Activated naive CD8-positive, alpha-beta T cell treated with anti-CD3 and anti-CD28 coated beads, Interleukin-2, amount 10 ng/mL, durations not matched to agents 7 days and 5 days (primary cell): ENCODE measurements at places on chromosomes 11 and 22. TPM values are rescaled to one million over a fixed set of nuclear protein-coding genes. Genes with fewer than 3 reads are reported as not detected.

The FXYD2 gene
- 28.0 TPM for total RNA-seq

The CTSF gene
- 14.2 TPM for total RNA-seq

The CCDC157 gene
- 4.7 TPM for total RNA-seq

The USP2 gene
- 0.62 TPM for total RNA-seq

The ANGPTL5 gene
- total RNA-seq = not detected

The CSRP3 gene
- not detected for total RNA-seq

The APOL3 gene
- 159 TPM for total RNA-seq

The KRTAP5-8 gene
- not detected for total RNA-seq

The HORMAD2 gene
- not detected for total RNA-seq

The TLCD5 gene
- 0.86 TPM for total RNA-seq

The CRYBB2 gene
- total RNA-seq = not detected

The ANKRD49 gene
- 37.0 TPM for total RNA-seq

The ZDHHC13 gene
- total RNA-seq = 21.3 TPM

The OR52N4 gene
- 1.7 TPM for total RNA-seq

The CDKN1C gene
- 2.9 TPM for total RNA-seq

The OLFML1 gene
- not detected for total RNA-seq

The ZP1 gene
- total RNA-seq = 0.44 TPM

The MTFP1 gene
- 64.8 TPM for total RNA-seq

The KRTAP5-1 gene
- total RNA-seq = not detected

The SLC22A12 gene
- not detected for total RNA-seq

The OR4A16 gene
- total RNA-seq = not detected

The KRTAP5-10 gene
- total RNA-seq = not detected

The OR4P4 gene
- not detected for total RNA-seq

The GAL3ST1 gene
- total RNA-seq = 0.68 TPM

The ACRV1 gene
- total RNA-seq = not detected

The BAIAP2L2 gene
- total RNA-seq = 2.0 TPM

The APOA4 gene
- not detected for total RNA-seq

The SCN4B gene
- not detected for total RNA-seq

The RFPL2 gene
- total RNA-seq = not detected

The MYEOV gene
- not detected for total RNA-seq

The PANX3 gene
- total RNA-seq = not detected

The FOLR2 gene
- total RNA-seq = not detected

The OR52B2 gene
- total RNA-seq = not detected

The CHRNA10 gene
- 3.2 TPM for total RNA-seq

The HTR3B gene
- not detected for total RNA-seq

The RIMBP3C gene
- 1.1 TPM for total RNA-seq

The TTC28 gene
- total RNA-seq = 0.97 TPM

The OR52I2 gene
- total RNA-seq = not detected

The MUC5B gene
- not detected for total RNA-seq

The PKP3 gene
- total RNA-seq = 0.45 TPM

The SLC37A4 gene
- total RNA-seq = 23.9 TPM

The PRODH gene
- total RNA-seq = not detected

The ISX gene
- total RNA-seq = not detected

The GNAZ gene
- 0.22 TPM for total RNA-seq

The MS4A15 gene
- not detected for total RNA-seq

The HBB gene
- total RNA-seq = not detected

The MRGPRX3 gene
- not detected for total RNA-seq

The RPUSD4 gene
- 31.6 TPM for total RNA-seq

The SCGB1C1 gene
- not detected for total RNA-seq

The TMEM123 gene
- 493 TPM for total RNA-seq

The CCDC90B gene
- 33.6 TPM for total RNA-seq

The TSSK2 gene
- not detected for total RNA-seq

The SUSD2 gene
- total RNA-seq = 0.94 TPM

The B3GAT1 gene
- total RNA-seq = 0.60 TPM

The PHOX2A gene
- not detected for total RNA-seq

The CBX6 gene
- 66.0 TPM for total RNA-seq

The SYNGR1 gene
- total RNA-seq = 31.6 TPM

The MMP13 gene
- total RNA-seq = not detected

The SGSM1 gene
- 1.1 TPM for total RNA-seq
